ENCODE measurements at places on chromosomes 4 and X.

DNA sequence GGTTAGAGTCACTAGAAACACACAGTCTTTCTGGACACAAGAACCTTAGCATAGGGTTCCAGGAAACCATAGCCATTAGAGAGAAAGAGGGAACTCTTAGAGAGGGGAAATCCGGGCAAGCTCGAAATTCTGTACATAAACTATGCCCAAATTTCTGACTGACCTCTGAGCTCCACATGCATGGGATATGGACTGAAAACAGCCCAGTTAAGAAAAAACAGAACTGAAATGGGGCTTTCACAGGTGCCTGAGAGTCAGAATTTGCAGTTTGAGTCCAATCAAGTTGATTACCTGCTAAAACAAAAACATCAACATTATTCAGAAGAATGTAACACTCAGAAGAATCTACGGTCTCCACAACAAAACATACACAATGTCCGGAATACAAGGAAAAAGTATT lies 13.1 kb downstream of the DCHS2 start:
- no peak for DNase-seq

- DNase-seq, result no peak
Observed at GRCh38 chr4:84263415-84263814, 235.7 kb downstream of the NKX6-1 start.

- no peak for DNase-seq
Observed at GRCh38 chrX:123339221-123339905, 155.3 kb downstream of the GRIA3 start.

DNA sequence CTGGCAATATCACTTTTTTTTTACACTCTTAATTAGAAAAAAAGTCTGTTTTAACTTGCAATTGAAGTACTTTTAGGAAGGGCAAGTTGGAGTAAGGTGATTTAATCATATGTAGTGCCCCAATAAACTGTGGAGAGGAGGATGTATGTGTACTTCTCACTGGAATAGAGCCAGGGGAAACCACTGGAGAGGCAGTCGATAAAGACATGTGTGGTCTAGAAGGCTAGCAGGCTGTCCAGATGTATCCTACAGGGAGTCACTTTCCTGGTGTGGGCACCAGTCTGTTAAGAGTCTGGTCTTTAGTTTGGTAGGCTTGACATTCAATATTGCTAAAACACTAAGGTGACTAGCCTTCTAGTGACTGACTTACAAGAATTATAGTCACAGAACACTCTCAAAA lies 9.6 kb upstream of the SGMS2 start:
- DNase-seq, result no peak

GRCh38 chr4:63459329-63459728 lies 949.9 kb downstream of the TECRL start:
- no peak for DNase-seq

DNA sequence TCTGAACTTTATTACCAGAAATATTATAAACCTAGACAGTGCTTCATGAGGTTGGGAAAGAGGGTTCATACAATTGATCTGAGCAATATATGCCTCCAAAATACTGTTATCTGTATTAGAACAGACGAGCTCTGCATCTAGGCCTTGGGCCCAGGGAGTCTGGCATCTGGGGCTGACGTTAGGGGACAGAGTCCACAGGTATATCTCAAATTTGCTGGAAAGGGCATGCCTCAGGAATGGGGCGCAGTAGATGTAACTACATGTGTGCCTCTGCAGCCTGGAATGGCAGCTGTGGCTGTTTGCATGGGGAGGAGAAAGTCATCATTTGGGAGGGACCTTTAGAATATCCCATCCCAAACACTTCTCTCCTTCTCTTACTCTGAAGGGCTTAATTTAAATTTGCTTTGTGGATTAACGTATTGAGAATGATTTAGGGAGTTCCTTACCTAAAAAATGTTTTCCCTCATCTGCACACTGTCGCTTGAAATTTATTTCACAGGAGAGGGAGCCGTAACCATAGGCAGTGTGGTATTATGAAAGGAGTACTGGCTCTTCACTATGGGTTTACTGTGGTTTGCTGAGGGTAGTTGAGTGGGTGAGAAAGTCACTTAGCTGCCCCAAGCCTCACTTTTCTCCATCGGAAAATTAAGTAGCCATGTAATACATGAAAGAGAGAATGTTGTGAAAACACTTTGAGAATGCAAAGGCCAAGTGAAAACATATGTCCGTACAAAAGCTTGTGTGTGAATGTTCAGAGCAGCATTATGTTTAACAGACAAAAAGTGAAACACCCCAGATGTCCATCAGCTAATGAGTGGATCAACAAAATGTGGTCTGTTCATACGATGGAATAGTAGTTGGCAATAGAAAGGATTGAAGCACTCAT lies 5.9 kb downstream of the ADD1 start:
- no peak for DNase-seq

DNA sequence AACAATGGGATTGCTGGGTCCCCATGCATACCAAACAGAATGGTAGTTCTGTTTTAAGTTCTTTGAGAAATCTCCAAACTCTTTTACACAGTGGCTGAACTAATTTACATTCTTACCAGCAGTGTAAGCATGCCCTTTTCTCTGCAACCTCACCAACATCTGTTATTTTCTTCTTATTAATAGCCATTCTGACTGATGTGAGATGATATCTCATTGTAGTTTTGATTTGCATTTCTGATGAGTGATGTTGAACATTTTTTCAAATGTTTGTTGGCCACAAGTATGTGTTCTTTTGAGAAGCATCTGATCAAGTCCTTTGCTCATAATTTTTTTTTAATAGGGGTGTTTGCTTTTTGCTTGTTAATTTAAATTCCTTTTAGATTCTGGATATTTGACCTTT lies 41.2 kb upstream of the ZMAT1 start:
- DNase-seq, result no peak

- DNase-seq, result peak; percentile 20
Observed at GRCh38 chr4:3330707-3331106, 37.9 kb downstream of the RGS12 start.

- DNase-seq, result no peak
Observed at GRCh38 chr4:71050809-71051208, 57.4 kb downstream of the DCK start.

DNA sequence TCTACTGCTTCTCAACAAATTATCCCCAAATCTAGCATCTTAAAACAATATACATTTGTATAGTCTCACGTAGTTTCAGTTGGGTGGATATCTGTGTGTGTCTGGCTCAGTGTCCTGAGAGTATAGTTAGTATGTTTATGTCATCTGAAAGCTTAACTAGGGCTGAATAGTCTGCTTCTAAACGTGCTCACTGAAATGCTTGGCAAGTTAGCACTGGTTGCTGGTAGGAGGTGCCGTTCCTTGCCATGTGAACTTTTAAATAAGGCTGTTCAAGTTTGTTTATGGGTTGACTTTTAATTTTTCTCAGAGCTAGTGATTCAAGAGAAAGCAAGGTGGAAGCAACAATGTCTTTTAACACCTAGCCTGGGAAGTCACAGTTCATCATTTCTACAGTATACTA lies 1673.6 kb downstream of the PCDH7 start:
- DNase-seq, result no peak

GRCh38 chrX:19579485-19579884 lies 64.2 kb upstream of the MAP3K15 start:
- no peak for DNase-seq

DNA sequence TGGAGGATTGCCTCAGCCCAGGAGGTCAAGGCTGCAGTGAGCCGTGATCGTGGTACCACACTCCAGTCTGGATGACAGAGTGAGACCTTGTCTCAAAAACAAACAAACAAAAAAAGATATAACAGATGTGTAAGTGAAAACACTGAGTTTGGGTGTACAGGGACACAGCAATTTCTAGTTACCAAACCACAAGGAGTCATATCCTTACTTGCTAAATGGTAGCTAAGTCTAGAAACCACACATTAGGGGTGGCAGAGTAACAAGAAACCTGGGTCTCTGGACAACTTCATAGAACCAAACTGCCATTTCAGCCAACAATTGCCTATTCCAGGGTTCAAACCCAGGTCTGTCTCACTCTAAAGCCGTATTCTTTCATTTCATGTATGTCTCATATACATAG lies 20.8 kb downstream of the PPEF2 start:
- DNase-seq, result no peak

DNA sequence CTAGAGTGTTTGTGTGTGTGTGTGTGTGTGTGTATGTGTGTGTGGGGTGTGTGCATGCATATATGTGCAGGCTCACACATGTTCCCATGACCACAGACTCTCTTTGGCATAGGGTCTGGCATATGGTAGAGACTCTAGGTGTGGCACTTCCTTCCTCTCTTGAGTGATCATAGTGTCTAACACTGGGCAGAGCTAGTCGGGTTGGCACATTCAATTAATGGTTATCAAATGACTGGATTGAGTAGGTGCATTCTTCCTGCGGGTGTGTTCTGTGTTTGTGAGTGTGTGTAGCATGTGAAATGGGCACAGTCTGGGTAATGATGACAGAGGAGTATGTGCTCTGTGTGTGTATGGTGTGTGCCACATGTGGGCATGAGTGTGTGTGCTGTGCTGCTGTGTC lies 106.5 kb downstream of the EFNB1 start:
- DNase-seq, result no peak

DNA sequence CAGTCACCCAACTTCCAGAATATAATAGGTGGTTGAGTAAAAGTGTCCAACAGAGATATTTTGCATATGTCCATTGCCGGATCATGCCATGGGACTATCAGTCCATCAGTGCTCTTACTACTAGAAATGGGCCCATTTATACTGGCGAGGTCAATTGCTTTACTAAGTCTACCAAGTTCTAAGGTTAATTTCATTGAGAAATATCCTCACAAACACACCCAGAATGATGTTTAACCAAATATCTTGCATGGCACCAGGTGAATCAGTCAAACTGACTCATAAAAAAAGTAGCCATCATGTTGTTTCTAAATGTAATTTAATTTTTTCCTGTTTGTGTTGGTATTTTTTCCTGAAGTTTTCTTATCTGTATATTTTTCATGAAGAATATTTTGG lies 1217.0 kb downstream of the RAPGEF2 start:
- DNase-seq, result no peak

GRCh38 chr4:162841753-162842152 lies 324.9 kb downstream of the NAF1 start:
- no peak for DNase-seq

DNA sequence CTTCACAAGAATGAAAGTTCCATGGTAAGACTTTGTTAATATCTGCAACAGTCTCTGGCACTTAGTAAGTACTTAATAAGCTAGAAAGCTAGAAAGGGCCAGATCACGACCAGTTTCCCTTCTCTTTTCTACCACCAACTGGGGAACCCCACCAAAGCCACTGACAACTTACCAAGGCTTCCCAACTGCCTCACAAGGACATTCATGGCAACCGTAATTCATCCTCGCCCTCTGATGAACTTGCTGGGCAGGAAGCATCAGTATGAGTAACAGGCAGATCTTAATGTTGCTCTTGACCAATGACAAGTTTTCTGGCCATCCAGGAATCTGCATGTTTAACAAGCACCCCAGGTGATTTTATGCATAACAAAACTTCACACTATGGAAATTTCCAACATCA lies 23.2 kb upstream of the ZCCHC13 start:
- no peak for DNase-seq

- DNase-seq, result peak; percentile 72
Observed at GRCh38 chr4:3201718-3202702, 46.9 kb upstream of the MSANTD1 start.

DNA sequence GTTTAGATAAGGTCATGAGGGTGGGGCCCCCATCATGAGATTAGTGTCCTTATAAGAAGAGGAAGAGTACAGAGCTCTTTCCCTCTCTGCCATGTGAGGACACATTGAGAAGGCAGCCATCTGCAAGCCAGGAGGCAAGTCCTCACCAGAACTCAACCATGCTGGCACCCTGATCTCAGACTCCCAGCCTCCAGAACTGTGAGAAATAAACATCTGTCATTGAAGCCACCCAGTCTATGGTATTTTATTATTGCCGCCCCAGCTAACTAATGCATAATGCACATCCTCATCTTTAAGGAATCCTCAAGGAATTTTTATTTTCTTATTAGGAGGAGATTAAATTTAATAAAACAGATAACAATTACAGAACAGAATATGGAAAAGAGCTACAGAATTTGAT lies 16.7 kb upstream of the EXOSC9 start:
- DNase-seq, result no peak

GRCh38 chrX:73977542-73978169 lies 326.3 kb upstream of the ZCCHC13 start:
- DNase-seq, result no peak

- no peak for DNase-seq
Observed at GRCh38 chr4:103994059-103994458, 274.3 kb upstream of the TACR3 start.

- DNase-seq, result no peak
Observed at GRCh38 chrX:21638311-21638710, 19.8 kb downstream of the KLHL34 start.

GRCh38 chrX:101057093-101057714 lies 5.3 kb upstream of the TRMT2B start:
- DNase-seq, result no peak

- DNase-seq, result no peak
Observed at GRCh38 chr4:24598025-24598424, 13.7 kb upstream of the DHX15 start.

GRCh38 chrX:72052415-72053090 lies 79.2 kb downstream of the RTL5 start:
- no peak for DNase-seq

DNA sequence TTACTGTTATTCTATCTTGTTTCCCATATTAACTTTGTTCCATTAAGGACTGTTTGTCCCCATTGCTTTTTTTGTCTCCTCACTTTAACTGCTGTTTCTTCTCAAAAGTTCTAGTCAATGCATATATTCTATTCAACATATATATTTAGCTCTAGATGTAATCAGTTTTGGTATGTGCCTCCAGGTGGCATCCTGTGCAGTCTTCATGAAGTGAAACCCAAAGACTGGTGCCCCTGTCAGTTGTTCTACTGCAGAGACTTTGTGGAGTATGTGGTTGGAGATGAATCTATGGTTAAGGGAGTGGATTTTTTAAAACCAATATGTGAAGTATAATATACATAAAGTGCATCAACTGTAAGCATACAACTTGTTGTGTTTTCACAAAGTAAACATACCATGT lies 57.0 kb downstream of the VAMP7 start:
- DNase-seq, result no peak

DNA sequence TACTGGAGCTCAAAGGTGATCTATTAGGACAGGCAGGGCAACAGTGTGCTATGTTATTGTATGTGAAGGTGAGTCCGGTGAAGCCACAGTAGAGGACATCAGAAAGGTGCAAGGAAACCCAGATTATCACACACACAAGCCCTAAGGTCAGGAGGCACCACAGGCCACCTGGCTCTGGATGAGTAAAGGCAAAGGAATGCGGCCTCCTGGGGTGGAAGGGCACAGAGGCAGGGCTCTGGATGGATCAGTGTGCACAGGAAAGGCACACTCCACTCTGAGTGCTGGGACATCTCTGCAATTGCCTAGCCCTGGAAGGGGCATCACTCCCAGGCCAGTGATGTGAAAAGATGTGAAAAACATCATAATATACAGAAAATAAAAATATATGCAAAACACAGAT lies 683.5 kb downstream of the TRIML1 start:
- no peak for DNase-seq

GRCh38 chr4:38124961-38125360 lies 164.8 kb downstream of the PTTG2 start:
- no peak for DNase-seq

GRCh38 chr4:179361978-179362486 lies 1919.8 kb upstream of the AGA start:
- DNase-seq, result no peak
